ENCODE measurements at places on chromosomes 1 and 21. TPM values are rescaled to one million over a fixed set of nuclear protein-coding genes. Genes with fewer than 3 reads are reported as not detected.

DNA sequence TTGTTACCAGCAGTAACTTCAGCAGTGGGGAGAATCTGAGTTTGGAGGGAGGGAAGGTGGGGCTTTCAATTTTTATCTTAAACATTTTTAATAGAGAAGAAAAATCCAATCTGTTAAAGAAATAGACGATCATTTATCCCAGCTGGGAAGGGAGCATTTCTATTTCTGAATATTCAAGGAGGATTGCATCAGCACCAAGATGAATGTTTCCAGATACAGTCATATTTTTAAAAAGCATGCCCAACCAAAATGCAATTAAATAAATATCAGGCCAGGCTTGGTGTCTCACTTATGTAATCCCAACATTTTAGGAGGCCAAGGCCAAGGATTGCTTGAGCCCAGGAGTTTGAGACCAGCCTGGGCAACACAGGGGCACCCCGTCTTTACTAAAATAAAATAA, 1.7 kb upstream of the ATP1A4 start:
- no peak for DNase-seq

Gene RERE
- 44.7 TPM for total RNA-seq

Gene IL24
- total RNA-seq: not detected

Gene CDC42
- 365 TPM for total RNA-seq

Gene MX2
- 56.0 TPM for total RNA-seq

Gene NTMT2
- not detected for total RNA-seq

- no peak for DNase-seq
Measured at GRCh38 chr1:210144736-210145135, 87.9 kb upstream of the SERTAD4 start.

Gene CD5L
- not detected for total RNA-seq
